Mammary epithelial cell (primary cell): ENCODE measurements at places on chromosomes 7 and 10. TPM values are rescaled to one million over a fixed set of nuclear protein-coding genes. Genes with fewer than 3 reads are reported as not detected.
A peak's percentile ranks its signal among the peaks of the same experiment; 100 is the strongest.

The AGAP4 gene
- polyA plus RNA-seq, result 6.2 TPM

DNA sequence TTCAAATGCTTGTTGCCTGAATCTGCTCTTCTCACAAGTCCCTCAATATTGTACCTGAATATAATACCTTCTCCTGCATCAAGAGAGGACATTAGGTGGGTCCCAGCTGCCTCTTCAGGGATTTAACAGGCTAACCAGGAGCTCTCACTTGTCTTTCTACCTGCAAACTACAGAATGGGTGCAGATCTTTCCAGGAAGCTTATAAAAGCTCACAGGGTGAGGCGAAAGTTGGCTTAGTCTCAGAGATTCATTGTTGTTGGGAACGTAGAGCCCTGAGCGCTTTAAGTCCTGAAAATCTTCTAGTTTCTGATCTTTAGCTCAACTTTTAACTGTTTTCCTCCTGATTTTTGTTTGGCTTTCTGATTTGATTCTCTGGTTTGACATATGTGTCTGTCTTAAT lies 25.0 kb downstream of the PLAU start:
- DNase-seq, result no peak

The ANKRD61 gene
- polyA plus RNA-seq, result 0.22 TPM

GRCh38 chr7:122886357-122887081 lies at the start of gene CADPS2:
Gene CADPS2, minus strand, starts transcription at chr7:122886460. Its CDS starts 123 bp downstream, at chr7:122886337.
- peak; percentile 87 for DNase-seq
